ENCODE measurements at places on chromosomes 1 and 21.

DNA sequence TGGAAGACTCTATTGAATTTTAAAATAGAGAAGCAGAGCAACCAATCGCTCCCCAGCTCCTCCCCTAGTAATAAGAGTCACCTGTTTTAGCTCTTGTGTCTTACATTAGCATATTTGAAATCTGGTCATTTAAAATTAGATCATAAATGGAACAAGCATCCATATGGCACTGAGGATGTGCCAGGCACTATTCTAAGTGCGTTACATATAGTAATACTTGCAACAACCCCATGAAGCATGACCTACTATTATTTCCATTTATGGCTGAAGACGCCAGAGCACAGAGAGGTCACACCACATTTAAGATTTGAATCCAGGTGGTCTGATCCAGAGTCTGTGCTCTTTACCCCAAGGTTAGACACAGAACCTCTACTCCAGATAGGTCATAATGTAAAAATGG lies 82.0 kb upstream of the HIVEP3 start:
- no peak for DNase-seq

DNA sequence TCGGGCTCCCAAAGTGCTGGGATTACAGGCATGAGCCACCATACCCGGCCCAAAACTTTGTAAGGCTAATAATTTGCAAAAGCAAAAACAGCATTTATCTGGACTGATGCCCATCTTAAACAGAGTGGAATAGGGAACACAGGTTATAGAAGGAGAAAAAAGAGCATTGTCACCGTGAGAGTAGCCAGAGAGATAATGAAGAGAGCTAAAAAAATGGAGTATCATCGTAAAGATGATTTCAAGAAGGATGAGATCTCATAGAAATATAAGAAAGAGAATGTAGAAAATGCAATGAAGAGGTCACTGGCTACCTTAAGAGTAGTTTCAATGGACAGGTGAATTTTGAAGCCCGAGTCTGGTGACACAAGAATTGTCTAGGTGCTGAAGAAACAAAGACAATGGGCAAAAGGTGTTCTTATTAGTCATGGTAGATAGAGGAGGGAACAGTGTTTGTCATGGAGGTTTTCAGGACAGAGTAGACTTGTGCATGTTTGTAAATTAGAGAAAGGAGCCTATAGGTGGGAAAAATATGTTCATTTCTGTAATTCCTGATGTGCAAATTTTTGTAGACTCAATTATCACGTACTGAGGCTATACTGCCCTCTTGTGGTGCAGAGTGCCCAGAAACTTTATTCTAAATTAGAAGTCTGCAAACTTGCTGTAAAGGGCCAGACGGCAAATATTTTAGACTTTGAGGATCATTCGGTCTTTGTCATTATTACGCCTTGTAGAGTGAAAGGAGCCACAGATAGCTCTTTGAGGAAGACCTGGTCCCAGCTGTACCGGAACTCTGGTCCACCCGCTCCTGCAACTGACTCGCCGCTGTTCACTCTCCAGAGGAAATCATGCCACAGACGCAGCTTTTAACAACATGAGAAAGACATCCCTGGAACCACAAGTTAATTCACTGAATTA lies 8.1 kb upstream of the TMEM183A start:
- peak; percentile 50 for DNase-seq

DNA sequence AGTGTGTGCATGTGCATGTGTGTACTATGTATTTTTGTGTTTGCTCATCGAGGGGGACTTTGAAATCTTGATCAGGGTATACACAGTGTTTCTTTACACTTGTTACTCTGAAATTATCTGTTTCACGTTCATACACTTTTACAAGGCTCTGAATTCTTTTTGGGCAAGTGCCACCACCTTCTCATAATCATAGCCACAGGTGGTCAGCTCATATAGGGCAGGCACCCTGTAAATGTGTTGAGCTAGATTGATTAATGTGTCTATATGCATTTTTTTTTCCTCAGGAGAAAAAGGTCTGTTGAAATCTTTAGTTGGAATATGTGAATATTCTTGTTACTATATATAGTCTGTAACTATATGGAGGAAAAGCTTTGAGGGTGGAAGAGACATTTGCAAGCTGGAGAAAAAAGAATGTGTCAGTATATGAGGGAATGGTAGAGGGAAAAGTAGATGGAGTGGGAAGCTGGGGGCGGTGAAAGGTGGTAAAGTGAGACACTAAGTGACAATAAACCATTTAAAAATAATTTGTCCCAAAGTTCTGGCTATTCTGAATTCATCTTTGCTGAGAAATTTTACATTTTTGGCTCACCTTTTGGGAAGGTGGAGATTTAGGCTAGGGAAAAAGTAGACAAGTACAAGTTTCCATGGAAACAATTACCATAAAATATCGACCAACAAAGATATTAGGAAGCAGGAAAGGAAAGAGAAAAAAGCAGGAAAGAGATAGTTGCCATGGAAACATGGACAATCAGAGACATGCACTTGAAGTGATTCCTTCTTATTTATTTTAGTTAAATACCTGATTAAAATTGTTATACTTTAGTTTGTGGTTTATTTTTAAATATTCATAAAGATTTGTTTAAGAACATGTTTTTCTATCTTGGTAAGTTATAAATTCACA lies 277.5 kb downstream of the PDE4B start:
- DNase-seq: no peak

DNA sequence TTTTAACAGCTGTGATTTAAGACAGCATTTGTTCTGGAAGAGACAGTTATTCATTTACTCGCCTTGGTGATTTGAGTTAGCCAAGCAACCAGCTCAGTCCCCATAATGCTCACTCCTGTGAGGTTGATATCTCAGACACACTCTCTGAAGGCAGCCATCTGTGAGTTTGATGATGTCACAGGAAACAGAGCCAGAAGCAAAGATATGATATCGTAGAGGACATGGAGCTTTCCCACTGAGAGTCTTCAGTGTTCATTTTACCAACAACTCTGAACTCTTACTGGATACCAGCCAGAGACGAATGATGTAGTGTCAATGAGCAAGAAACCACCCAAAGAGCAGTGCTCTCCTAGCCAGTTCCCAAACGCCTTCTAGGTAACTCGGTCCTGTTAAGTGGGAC lies 219.4 kb downstream of the SLC35F3 start:
- no peak for DNase-seq

DNA sequence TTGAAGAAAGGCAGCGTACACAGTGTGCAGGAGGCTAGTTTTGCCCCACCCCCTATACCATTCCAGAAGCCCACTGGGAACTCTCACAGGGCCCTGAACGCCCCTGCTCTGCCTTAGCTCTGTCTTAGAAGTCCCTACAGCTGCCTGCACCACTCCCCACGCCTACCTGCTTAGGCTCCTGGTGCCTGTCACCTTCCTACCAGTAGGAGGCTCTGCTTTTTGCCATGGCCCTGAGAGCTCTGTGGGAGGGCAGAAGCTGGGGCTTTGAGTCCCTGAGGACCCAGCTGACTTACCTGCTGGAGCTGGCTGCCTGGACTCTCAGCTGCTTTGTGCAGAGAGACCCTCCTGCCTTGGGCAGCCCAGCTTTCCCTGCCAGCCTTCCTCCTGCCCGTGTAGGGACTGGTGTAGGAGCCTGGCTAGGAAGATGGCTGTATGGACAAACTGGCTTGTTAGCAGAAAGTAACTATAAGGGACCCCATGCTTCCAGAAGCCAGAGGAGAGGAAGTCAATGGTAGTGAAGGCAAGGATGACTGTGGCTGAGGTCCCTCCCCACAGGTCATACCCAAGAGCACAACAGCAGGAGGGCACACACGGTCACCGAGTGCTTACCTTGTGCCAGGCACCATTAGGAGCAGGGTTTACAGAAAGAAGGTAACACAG lies 9.8 kb upstream of the CELSR2 start:
- no peak for DNase-seq

- no peak for DNase-seq
Observed at GRCh38 chr1:75394386-75395139, 216.4 kb downstream of the SLC44A5 start.

DNA sequence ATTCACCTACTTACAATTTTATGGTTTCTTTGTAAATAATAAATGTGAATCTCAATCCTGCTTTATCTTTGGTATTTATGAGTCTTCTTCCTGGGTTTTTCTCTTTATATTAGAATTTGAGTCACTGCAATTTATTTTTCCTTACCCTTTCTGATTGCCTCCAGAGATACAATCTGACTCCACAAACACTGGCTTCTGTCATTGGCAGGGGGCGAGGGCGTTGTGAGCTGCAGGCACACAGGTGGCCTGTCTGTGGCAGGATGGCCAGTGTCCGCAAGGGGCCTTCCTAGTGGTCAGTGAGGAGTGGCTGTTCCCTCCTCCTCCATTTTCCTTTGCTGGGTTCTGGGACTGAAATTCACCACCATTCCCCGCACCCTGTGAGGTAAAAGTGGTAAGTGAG lies 2.0 kb upstream of the MTARC1 start:
- no peak for DNase-seq

GRCh38 chr1:236860101-236860500 lies 65.0 kb downstream of the MTR start:
- no peak for DNase-seq

DNA sequence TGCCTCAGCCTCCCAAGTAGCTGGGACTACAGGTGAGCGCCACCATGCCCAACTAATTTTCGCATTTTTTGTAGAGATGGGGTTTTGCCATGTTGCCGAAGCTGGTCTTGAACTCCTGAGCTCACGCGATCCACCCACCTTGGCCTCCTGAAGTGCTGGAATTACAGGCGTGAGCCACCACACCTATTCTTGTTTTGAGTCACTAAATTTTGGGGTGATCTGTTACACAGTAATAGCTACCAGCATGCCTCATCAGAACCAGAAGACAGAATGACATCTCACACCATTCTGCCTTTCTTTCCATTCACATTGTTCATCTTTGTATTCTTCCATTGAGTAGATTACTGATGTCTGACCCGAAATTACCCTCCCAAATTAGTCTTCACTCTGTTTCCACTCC lies 9.1 kb downstream of the RHBDL2 start:
- no peak for DNase-seq

GRCh38 chr1:23645338-23645737 lies 46.3 kb upstream of the RPL11 start:
- no peak for DNase-seq

DNA sequence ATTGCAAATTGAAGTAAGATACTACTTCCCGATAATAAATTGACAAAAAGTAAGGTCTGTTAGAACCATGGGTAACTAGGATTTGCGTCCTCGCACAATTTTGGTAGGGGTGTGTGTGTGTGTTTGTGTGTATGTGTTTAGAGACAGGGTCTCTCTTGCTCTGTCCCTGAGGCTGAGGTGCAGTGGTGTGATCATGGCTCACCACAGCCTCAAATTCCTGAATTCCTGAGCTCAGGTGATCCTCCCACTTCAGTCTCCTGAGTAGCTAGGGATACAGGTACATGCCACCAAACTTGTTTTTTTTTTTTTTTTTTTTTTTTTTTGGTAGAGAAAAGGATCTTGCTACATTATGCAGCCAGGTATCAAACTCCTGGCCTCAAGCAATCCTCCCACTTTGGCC lies 209.2 kb upstream of the ESRRG start:
- no peak for DNase-seq

DNA sequence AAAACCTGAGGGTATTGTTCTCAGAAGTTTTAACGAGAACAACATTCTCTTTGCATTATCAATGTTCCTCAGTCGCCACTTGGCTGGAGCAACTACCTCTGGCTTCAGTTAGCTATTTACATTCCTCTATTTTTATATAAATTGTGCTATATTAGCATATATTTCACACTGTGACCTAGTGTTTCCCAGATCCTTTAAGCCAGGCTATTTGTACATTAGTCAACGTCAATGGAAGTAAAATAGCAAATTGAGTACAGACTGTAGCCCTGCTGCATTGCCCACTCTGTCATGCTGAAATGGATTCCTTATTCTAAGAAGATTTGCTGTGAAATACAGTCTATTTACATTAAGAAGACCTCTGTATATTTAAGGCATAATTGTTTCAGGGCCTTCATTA lies 213.8 kb downstream of the ROR1 start:
- DNase-seq: no peak

- no peak for DNase-seq
Observed at GRCh38 chr1:205003358-205004131, 39.5 kb upstream of the CNTN2 start.

DNA sequence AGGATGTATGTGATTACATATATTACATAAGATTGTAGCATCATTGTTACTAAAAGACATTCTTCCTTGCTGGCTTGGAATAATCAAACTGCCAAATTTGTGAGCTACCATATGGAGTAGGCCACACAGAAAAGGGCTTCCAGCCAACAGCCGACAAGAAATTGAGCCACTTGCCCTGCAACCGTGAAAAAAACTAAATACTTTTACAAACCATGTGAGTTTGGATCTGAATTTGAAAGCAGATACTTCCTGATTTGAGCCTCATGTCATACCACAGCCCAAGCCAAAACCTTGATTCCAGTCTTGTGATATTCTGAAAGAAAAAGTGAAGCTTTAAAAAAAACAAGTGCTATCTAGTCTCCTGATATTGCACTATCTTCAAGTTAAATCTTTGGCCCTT lies 55.6 kb upstream of the PRMT6 start:
- DNase-seq: no peak

DNA sequence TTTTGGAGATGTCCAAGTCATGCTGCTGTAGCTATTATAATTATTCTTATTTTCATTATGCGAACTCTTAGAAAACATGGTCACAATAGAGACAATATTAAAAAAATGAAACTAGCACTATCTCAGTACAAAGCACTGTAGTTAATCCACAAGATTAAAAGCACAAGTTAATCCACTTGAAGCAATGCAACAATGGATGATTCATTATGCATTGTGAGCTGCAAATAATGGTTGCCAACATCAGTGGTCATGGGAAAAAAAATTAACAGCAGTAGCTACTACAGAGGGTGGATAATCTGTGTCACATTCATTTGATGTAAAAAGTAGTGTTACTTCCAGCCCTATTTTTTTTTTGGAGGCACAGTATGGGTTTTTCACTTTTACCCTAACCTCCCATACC lies 56.7 kb downstream of the DPT start:
- DNase-seq: no peak

- DNase-seq: no peak
Observed at GRCh38 chr1:168958562-168959289, 147.8 kb upstream of the ATP1B1 start.

DNA sequence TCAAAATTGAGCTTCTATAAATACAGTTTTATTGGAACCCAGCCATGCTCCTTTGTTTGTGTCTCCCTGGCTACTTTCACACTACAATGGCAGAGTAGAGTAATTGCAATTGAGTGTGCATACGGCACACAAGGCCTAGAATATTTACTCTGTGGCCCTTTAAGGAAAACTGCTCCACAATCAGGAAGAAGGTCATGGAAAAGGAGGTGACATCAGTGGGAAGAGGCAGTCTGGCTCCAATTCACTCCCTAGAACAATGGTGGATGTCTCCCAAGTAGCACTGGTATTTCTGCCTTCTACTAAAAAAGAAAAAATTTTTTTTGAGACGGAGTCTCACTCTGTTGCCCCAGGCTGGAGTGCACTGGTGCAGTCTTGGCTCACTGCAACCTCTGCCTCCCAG lies 51.3 kb downstream of the KRTAP19-8 start:
- DNase-seq: no peak

DNA sequence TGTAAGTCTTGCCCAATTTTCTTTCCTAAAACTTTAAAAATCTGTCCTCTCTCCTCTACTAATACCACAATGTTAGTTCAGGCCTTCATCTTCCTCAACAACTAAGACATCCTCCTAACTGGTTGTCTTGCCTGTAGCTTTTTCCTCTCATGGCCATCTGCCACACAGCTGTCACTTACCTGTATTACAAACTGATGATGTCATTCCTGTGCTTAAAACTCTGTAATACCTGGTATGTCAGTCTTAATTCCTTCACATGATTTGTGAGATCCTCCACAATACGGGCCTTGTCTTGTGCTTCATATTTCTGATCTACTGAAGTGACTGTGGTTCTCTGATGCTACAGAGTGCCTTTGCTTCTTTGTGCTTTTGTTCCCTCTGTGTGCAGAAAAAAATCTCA lies 9.8 kb downstream of the MRPS14 start:
- no peak for DNase-seq

- DNase-seq: no peak
Observed at GRCh38 chr1:57520743-57521515, 97.1 kb upstream of the DAB1 start.
